ENCODE measurements at places on chromosomes 7 and 10.
A peak's percentile ranks its signal among the peaks of the same experiment; 100 is the strongest.

DNA sequence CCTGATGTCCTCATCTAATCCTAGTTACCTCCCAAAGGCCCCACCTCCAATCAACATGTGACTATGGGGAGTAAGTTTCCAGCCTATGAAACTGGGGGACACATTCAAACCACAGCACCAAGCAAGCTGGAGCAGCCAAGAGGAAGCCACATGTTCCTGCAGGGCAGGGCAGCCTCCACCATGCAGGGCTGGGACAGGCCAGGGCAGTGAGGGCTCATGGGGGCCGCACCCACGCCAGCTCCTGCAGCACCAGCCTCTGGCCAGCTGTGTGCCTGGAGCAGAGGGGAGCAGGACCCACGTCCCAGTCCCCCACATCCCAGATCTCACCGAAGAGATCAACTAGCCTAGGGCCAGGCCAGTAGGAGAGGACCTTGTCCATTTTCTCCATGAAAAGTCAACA is 85.9 kb upstream of the INSIG1 start:
- DNase-seq: no peak

DNA sequence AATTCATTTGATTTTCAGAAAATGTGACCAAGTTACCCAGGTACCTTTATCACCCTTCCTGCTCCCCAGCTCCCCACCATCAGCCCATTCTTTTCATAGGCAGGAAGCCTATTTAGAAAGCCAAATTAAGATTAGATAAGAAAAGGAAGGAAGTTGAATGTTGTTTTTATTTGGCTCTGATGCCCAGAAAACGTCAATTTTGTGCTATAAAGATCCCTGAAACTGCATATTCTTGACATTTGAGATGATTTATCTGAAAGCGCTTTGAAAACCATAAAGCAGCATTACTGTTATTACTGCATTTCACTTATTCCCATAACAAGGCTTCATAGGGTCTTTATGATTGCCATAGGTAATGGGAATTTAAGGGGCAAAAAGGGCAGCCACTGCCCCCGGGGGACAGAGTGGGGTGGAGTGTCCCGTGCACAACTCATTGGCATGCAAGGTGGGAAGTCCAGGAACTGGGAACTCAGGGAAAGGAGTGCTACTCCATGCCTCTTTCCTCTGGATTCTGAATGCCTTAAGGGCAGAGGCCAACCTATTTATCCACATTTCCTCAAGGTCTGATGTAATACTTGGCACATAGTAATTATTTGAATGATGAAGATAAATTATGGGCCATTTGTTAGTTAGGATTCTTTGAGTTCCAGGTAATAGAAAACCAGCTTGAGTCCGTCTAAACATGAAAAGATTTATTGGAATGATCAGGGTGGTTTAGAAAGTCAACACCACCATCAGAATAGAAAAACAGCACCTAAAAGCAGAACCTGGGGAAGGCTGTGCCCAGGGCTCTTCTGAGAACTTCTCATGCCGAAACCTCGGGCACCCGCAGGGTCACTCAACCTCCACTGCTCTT is 100.6 kb upstream of the ELMO1 start:
- DNase-seq: no peak

DNA sequence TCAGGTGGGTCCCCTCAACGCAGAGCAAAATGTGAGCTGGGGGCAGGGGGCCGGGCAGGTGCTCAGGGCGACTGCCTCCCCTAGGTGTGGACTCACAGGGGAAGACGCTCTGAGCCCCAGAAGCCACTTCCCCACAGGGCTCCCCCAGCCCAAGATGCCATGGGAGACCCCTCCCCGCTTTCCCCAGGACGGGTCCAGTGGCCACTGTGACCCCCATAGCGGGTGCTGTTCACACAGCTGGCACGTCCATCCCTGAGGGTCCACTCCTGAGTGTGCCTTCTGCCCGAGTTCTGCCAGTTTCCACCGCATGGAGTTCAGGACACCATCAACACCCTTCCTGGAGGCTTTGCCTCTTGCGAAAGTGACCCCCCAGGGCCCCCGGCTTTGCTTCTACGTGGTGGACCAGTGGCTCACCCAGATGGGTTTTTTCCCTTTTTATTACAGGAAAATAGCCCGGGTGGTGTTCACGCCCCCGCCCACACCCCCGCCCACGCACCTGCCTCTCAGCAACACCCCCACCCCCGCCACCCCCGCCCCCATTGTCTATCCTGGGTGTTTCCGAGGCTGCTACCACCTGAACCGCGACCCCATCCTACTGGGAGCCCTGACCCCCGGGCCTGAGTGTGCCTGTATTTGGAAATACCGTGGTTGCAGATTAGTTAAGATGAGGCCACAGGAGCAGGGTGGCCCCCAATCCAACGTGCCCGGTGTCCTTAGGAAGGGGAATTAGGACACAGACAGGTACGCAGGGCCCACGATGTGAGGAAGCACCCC is 32.0 kb downstream of the ADAP1 start:
- peak; percentile 5 for DNase-seq

- DNase-seq: no peak
Observed at GRCh38 chr7:31023877-31024276, 28.2 kb upstream of the ADCYAP1R1 start.

DNA sequence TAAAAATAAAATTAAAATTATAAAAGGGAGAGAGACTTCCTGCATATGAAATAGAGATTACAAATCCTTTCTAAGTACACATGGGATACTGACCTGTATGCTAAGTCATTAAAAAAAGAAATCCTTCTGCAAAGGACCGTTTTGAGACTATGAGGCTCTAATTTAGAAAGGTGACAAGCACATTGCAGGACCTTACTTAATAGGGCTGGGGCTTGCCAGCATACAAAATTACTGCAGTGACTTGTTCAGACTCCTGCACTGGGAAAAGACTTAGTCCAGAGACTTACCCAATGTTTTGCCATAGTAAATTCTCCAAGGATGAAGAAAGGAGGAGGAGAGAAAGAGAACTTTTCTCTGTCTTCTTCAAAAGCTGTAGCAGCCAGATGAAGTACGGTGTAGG is 193.6 kb downstream of the KCNMA1 start:
- no peak for DNase-seq

GRCh38 chr10:33123680-33124079 is 165.7 kb upstream of the ITGB1 start:
- no peak for DNase-seq

DNA sequence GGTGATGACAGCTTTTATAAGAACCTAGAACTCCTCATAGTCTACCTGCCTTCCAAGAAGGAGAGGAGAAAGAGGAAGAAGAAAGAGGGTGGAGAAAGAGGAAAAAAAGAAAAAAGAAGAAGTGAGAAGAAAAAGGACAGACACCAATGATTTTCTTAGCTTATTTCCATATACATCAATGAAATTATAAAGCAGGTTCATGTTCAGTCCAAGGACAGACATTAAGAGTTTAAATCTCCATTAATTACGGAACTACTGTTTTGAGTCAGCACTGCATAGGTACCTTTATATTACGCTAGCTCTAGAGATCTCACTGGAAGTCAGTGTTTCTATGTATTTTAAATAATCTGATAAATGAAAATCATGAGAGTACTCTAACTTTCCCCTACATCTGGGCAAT is 309.0 kb upstream of the HGF start:
- no peak for DNase-seq

DNA sequence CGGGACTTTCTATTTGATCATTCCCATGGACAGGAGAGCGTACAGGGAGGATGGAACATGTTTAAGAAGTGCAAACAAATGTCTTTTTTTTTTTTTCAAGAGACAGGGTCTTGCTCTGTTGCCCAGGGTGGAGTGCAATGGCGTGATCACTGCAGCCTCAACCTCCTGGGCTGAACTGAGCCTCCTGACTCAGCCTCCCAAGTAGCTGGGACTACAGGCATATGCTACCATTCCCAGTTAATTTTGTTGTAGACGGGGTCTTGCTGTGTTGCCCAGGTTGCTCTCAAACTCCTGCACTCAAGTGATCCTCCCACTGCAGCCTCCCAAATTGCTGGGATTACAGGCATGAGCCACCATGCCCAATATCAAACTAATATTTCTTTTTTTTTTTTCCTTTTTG is 40.5 kb downstream of the SPDYE5 start:
- DNase-seq: no peak

DNA sequence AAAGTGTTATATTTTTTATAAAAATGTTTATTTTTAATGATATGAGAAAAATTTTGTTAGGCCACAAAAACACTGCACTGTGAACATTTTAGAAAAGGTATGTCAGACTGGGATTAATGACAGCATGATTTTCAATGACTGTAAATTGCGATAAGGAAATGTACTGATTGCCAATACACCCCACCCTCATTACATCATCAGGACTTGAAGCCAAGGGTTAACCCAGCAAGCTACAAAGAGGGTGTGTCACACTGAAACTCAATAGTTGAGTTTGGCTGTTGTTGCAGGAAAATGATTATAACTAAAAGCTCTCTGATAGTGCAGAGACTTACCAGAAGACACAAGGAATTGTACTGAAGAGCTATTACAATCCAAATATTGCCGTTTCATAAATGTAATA is 64.8 kb upstream of the CAPZA2 start:
- no peak for DNase-seq

DNA sequence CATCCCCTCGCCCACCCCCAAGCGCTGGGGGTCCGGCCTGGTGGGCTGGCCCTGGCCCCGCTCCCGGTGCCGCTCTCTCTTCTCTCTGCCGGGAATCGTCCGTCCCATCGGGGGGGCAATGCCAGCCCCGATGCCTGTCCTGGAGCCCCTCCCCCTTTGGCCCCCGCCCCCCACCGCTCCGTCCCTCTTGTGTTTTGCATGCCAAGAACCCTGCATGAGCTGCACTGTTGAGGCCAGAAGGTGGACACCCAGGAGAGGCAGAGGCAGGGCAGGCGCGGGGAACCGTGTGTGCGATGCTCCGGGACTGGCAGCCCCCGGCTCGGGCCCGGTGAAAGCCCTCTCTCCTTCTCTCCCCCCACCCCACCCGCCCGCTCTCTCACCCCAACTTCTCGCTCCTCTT is 22.1 kb upstream of the HSPB1 start:
- peak; percentile 60 for DNase-seq

DNA sequence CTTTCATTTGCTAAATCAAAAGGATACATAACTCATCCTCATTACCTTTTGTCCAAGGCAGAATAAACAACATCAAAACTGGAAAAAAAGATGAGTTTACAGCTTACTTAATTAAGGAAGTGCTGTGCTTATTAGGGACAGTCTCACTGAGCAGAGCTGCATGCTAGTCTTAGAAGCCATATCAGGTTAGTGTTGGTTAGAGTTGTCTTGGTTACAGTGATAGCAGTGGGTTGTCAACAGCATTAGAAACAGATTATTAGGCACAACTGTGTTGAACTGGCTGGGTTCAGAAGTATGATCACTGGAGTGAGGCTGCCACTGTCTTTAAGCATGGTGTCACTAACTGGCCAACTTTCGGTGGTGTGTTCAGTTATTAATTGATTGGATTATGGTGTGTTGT is 503.9 kb upstream of the IGFBP3 start:
- no peak for DNase-seq

DNA sequence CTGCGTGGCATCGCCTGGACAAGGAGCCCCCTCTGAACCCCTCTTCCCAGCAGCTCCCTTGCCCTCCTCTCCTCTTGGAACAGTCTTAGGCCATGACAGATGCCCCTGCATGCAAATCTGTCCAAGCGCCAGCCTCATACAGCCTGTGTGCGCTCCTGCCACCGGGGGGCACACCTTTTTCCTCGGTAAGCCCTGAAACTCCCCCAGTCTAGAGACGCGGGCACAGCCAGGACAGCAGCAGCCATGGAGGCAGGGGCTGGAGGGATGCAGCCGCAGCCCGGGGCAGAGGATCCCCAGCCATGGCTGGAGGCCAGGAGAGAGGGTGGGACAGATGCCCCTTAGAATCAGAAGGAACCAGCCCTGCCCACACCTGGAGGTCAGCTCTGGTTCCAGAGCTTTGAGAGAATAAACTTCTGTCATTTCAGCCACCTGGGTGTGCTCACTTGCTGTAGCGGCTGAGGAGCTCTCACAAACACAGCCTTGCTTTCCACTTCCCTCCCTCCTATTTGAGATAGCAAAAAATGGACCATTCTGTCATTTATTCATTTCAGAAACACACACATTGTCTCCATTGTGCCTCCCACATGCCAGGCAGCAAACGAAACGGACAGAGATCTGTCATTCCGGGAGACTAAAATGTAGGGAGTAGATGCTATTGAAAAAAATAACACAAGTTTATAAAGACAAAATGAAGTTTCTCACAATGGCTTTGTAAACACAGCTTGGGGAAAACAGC is 241.5 kb downstream of the WDR37 start:
- no peak for DNase-seq

GRCh38 chr10:22410846-22411245 is 65.5 kb downstream of the SPAG6 start:
- DNase-seq: no peak

DNA sequence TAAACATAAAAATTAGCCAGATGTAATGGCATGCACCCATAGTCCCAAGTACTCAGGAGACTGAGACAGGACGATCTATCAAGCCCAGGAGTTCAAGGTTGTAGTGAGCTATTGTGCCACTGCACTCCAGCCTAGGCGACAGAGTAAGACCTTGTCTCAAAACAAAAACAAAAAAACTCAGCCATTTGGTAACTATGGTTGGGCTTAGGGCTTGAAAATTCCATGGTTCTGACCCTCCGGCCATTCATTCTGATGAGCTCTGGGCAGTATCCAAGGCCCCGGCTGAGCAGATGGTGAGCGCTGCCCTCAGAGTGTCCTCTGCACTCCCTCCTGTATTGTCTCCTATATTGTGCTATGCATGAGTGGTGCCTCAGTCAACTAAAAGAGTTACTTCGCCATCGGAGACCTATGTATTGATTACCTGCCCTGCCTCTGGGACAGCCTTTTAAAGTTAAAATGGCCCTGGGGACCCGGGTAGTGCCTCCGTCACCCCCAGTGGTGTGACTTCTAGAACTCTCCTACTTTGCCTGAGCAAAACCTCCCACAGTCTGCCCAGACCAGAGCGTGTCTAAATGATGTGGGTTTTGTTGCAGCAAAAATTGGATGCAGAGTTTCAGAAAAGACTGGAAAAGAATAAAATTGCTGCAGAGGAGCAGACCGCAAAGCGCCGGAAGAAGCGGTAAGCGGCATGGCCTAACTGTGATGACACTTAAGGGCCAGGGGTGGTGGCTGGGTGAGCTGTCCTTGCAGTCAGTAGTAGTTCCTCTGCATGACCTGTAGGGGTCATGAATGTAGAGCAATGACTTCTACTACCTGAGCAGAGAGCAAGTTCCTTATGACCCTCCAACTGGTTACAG is 8.1 kb downstream of the PRKRIP1 start:
- no peak for DNase-seq

DNA sequence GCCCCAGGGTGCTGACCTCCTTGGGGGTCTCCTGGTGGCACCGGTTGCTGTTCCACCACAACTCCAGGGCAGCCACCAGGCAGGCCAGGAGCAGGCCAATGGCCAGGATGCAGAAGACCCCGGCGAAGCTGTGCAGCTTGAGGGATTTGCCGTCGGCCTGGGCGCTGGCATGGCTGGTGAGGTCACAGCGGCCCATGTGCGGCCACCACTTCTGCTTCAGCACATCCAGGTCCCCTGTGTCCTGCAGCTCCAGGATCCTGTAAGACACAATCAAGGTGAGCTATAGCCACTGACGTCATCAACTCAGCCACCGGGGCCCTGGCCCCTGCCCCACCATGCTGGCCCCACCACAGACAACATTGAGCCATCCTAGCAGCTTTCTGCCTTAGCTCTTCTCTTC is 753.2 kb downstream of the GRID1 start:
- DNase-seq: no peak

DNA sequence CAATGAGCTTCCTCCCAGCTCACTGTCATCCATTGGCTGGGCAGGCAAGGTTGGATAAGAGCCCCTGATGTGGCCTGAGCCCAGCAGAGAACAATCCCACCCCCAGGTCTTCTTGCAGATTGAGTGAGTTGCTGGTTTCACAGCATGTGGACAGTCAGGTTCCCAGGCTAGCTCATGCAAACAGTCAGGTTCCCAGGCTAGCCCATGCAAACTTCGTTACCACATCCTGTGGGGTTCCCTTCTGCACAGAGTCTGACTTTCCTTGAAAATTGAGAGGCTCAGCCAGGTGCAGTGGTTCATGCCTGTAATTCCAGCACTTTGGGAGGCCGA is 67.1 kb downstream of the TMEM130 start:
- DNase-seq: no peak
